Astrocyte (in vitro differentiated cells and primary cell): ENCODE measurements at places on chromosomes 7 and 10. TPM values are rescaled to one million over a fixed set of nuclear protein-coding genes. Genes with fewer than 3 reads are reported as not detected.

DNA sequence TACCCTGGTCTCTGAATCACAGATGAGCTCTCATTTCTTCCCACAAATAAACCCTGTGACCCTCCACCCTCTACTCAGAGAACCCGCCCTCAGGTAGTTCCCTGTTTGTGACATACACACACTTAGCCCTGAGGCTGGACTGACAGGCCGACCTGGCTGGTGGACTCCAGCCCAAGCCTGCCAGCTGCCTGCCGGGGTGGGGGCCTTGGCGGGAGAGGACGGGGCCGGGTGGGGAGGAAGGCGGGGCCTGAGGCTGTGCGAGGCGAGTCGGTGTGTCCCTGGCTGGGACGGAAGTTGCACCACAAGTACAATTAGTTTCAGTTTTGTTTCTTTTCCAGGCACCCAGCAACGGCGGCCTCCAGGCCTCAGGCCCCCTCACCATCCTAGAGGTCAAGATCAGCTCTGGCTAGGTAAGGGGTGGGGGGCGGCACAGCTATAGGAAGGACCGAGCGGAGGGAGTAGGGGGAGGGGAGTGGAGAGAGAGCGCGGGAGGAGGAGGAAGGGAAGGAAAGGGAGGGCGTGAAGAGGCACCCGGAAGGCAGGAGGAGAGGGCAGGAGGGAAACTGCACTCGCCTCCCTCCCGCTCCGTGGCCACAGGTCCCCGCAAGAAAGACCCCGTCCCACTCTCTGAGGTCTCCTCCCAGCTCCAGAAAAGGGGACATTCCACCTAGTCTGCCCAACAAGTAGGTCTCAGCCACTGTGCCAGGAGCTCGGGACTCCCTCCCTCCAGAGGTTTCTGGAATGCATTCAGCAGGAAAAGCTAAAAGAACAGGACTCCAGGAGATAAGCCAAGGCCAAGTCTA, at the start of gene TRIM56:
TRIM56 (plus strand) TSS at position 320 of the 803 bp plus-strand sequence. CDS start 1,832 bp downstream, outside the sequence.
- peak; percentile 56 for DNase-seq

- no peak for DNase-seq
These were observed 186.1 kb upstream of the ZWINT start for GRCh38 chr10:56547163-56547562.

DNA sequence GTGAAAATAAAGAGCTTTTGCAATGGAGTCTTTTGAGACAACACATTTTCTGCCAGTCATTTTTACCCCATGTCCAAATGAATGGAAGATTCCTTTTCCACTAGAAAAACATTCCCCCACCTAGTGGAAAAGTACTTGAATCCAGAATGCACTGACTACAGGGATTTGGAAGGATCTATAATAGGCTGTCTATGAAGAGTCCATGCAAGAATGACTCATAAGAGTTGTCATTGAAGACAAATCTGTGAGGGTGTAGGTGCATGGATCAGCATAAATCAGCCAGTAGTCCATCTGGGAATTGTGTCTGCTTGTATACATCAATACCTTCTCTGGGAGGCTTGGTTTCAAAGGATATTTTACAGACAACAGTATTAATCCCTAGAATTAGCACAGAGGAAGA, 32.5 kb upstream of the TRUB1 start:
- peak; percentile 84 for DNase-seq

- no peak for DNase-seq
These were observed 233.6 kb downstream of the PRPF18 start for GRCh38 chr10:13820119-13820963.

The LBX1 gene
- not detected in 2 replicates for total RNA-seq

The HPSE2 gene
- total RNA-seq = 0.14 TPM in 1 of 2 replicates, not detected in the other

- DNase-seq = peak; percentile 45
These were observed 15.6 kb downstream of the PDAP1 start for GRCh38 chr7:99392659-99393354.

The ITGA8 gene
- total RNA-seq = not detected in 2 replicates

- no peak for DNase-seq
These were observed 131.8 kb downstream of the HECW1 start for GRCh38 chr7:43244232-43244631.

GRCh38 chr10:36475746-36476145, 649.7 kb upstream of the ANKRD30A start:
- no peak for DNase-seq

GRCh38 chr7:100130608-100131453, 4.1 kb downstream of the MBLAC1 start:
- no peak for DNase-seq

GRCh38 chr10:50538555-50539398, 85.0 kb downstream of the SGMS1 start:
- DNase-seq = peak; percentile 34
